ENCODE measurements at places on chromosomes 1 and 21.

DNA sequence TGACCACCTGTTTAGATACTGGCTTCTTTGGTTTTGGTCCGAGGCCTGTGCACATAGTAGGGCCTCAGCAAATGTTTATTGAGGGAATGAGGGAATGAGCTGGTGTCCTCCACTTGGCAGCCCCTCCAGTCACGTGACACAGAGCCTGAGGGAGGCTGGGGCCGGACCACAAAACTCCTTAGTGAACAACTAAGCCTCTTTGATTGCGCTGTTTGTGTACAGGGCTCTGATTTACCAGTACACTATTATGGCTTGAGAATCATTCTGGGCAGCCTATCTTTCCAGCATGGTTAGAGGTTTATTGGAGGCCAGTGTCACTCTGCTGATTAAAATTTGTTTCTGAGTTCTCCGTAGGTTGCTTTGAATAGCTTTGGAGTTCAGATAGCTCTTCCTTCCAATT, 10.2 kb upstream of the LRRN2 start:
- no peak overlapping the region for H3K27ac ChIP-seq
- H3K27me3 ChIP-seq: peaks cover 23% of the 10 kb centered on the region
- peaks cover 15% of the 10 kb centered on the region for H3K4me1 ChIP-seq
- H3K36me3 ChIP-seq: no peaks in the 10 kb centered on the region

- DNase-seq: no peak
- H3K4me3 ChIP-seq: peak overlapping the region; percentile 47
- H3K36me3 ChIP-seq: no peaks in the 10 kb centered on the region
- peaks cover 22% of the 10 kb centered on the region for H3K4me1 ChIP-seq
- peak overlapping the region; percentile 77 for H3K27ac ChIP-seq
Measured at GRCh38 chr1:229778794-229779193, 152.7 kb downstream of the URB2 start.

GRCh38 chr1:232280910-232281309, 349.0 kb downstream of the SIPA1L2 start:
- peaks cover 22% of the 10 kb centered on the region for H3K4me1 ChIP-seq
- no peak for DNase-seq
- H3K27ac ChIP-seq: no peak overlapping the region
- H3K4me3 ChIP-seq: no peak overlapping the region
- peaks cover 13% of the 10 kb centered on the region for H3K27me3 ChIP-seq
- H3K36me3 ChIP-seq: no peaks in the 10 kb centered on the region

DNA sequence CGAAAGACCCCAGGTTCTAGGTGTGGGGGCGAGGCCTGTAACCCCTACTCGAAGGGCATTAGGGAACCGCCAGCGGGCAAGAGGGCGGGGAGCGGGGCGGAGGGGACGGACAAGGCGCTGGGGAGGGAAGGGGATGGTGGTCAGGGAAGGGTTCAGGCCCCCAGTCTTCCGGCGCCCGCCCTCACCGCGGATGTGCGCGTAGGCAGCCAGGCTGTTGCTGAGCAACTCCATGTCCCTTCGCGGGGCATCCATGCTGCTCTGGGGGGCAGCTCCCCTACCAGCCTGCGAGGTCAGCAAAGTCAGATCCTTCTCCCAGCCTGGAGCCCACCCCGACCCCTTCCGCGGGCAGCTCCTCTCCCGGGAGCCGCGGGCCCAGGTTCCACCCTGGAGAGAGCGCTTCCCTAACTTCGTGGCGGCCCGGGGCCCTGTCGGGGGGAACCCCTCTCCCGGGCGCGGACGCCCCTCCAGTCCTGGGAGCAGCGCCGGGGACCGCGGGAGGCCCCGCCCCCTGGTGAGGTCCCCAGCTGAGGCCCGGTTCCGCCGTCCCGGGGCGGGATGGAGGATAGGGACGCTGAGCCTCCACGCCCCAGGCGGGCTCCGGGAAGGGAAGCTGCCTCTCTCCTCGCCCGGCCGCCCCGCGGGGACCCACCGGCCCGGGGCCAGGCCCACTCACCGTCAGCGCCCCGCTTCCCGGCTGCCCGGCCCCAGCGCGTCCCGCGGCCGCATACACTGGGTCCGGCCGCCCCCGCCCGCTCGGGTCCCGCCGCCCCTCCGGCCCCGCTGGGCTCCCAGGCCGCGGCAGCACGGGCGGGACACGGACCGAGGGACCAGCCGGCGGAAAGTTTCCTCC, 434 bp downstream of the EVA1B start:
- H3K27ac ChIP-seq: no peak overlapping the region
- H3K4me1 ChIP-seq: peaks cover 56% of the 10 kb centered on the region
- H3K4me3 ChIP-seq: peak overlapping the region; percentile 79
- H3K36me3 ChIP-seq: peaks cover 6% of the 10 kb centered on the region
- peaks cover 17% of the 10 kb centered on the region for H3K27me3 ChIP-seq
- DNase-seq: peak; percentile 65

DNA sequence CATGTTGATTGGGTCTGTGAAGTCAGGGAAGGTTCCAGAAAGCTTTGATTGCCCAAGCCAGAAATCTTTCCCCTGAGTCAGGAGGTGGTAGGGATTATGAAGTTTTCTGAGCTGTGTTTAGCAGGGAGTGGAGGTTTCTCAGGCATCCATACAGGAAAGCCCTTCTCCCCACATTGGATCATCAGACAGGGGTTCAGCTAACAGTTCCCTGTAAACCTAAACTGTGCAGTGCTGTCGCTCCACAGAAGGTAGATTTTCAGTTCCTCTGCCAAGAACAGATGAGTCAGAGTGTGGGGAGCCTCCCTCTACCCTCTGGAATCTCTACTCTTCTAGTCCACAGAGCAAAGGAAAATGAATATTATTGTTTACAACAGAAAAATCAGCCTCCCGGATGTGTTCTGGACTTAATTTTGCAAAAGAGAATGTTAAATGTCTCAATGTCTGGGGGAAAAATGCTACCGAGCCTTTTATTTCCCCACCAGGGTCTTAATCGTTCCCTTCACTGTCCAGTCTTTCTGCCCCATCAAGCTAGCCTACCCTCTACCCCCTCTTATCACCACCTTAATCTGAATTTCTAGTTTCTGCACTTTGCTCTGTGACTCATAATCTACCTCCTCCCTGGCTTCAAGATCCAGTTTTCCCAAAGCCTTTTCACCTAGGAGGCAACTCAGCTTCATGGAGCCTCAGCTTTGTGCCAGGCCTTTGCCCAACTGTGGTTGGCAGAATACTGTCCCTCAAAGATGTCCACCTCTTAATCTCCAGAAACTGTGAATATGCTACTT, 355.6 kb downstream of the PRDM2 start:
- no peak overlapping the region for H3K4me3 ChIP-seq
- peaks cover 9% of the 10 kb centered on the region for H3K4me1 ChIP-seq
- H3K27me3 ChIP-seq: peaks cover 18% of the 10 kb centered on the region
- DNase-seq: no peak
- H3K27ac ChIP-seq: no peak overlapping the region

GRCh38 chr21:46340998-46341397, 17.0 kb downstream of the PCNT start:
- H3K27ac ChIP-seq: no peak overlapping the region
- no peaks in the 10 kb centered on the region for H3K4me1 ChIP-seq
- H3K36me3 ChIP-seq: peaks cover 82% of the 10 kb centered on the region
- H3K4me3 ChIP-seq: no peak overlapping the region
- no peak for DNase-seq
- H3K27me3 ChIP-seq: no peaks in the 10 kb centered on the region

- no peak for DNase-seq
- H3K36me3 ChIP-seq: no peaks in the 10 kb centered on the region
- no peaks in the 10 kb centered on the region for H3K27me3 ChIP-seq
- no peak overlapping the region for H3K27ac ChIP-seq
- no peak overlapping the region for H3K4me3 ChIP-seq
Measured at GRCh38 chr1:224211206-224211962, 28.3 kb downstream of the DEGS1 start.

- H3K36me3 ChIP-seq: peaks cover 27% of the 10 kb centered on the region
- peak; percentile 85 for DNase-seq
- H3K27ac ChIP-seq: peak overlapping the region; percentile 29
- H3K4me3 ChIP-seq: peak overlapping the region; percentile 77
Measured at GRCh38 chr1:151130987-151131586, 15.3 kb downstream of the SEMA6C start.

DNA sequence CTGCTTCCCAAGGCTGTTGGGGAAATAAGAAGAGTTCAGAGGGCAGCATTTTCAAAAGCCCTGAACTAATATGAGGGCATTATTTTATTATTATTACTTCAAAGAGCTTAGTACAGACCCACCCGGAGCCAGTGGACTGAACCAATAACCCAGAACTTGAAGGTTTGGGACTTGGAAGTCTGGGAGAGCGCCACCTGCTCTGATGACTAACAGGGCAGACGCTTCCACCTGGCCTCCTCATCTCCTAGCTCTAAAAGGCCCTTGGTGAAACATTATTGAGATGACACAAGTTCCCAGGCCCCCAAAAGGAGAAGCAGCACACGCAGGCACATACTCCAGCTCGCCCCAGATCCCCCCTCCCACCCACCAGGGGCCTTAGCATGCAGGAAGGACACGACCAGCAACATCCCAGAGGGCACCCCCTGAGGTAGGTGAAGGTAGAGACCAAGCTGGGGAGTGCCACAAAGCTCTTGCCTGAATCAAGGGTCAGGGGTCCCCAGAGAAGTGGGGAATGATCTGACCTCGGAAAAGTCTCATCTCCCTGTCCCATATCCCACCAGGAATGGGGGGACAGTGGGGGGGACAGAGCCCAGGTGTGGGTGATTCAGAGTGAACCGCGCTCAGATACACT, 1.3 kb downstream of the DLGAP3 start:
- H3K27ac ChIP-seq: no peak overlapping the region
- H3K4me3 ChIP-seq: peak overlapping the region; percentile 86
- no peaks in the 10 kb centered on the region for H3K36me3 ChIP-seq
- DNase-seq: no peak
- H3K4me1 ChIP-seq: peaks cover 12% of the 10 kb centered on the region
- H3K27me3 ChIP-seq: peaks cover 89% of the 10 kb centered on the region

DNA sequence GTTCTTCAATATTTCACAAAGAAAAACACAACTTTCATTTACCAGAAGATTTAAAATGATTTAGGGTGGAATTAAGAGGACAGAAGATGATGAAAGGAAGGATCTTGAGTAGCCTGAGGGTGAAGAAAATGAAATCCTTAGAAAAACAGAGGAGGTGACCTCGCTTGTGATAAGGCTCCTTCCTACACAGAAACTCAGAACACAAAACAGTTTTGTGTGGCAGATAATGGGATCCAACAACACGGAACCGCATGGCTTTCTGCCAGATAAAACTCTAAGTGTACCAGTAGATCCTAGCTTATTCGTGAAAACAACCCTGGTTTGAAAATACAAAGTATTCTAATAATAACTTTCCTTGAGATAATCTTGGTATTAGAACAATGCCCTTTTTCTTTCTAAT, 74.0 kb upstream of the EXO1 start:
- peaks cover 8% of the 10 kb centered on the region for H3K4me1 ChIP-seq
- no peak overlapping the region for H3K27ac ChIP-seq
- DNase-seq: no peak
- no peak overlapping the region for H3K4me3 ChIP-seq
- no peaks in the 10 kb centered on the region for H3K36me3 ChIP-seq

DNA sequence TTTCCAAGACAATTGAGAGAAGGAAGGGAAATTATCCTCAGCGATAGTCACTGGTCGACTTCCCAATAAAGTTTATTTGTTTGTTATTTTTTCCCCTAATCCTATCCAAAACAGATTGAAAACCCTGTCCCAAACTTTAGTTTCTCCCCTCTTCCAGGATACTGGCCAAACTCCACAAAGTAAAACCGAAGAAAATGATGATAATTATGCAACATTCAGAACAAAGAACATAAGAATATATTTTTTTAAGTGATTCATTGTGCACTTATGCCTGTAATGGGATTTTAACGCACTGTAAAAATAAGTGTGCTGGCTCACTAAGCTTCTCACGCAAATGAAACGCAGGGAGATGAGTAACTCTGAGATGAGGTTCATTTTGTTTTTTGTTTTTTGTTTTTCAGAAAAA, 6.0 kb downstream of the GLIS1 start:
- H3K4me1 ChIP-seq: peaks cover 70% of the 10 kb centered on the region
- H3K36me3 ChIP-seq: no peaks in the 10 kb centered on the region
- H3K4me3 ChIP-seq: no peak overlapping the region
- peaks cover 35% of the 10 kb centered on the region for H3K27me3 ChIP-seq

DNA sequence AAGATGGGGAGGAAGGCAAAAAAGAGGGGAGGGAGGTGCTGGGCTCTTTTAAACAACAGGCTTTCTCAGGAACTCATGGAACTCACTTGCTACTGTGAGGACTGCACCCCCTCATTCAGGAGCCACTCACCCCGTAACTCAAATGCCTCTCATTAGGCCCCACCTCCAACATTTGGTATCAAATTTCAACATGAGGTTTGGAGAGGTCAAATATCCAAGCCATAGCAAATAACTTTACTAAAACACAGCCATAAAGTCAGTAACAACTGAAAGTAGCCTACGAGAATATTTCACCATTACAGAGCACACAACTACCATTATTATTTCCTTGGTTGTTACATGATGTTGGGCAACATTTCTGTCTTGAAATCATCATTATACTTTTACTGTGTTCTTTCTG, 13.1 kb upstream of the DMRTB1 start:
- H3K27ac ChIP-seq: no peak overlapping the region
- no peak overlapping the region for H3K4me3 ChIP-seq
- peaks cover 20% of the 10 kb centered on the region for H3K27me3 ChIP-seq
- H3K4me1 ChIP-seq: peaks cover 51% of the 10 kb centered on the region
- H3K36me3 ChIP-seq: no peaks in the 10 kb centered on the region

- no peaks in the 10 kb centered on the region for H3K36me3 ChIP-seq
- no peak for DNase-seq
- H3K27me3 ChIP-seq: peaks cover 16% of the 10 kb centered on the region
- no peak overlapping the region for H3K4me3 ChIP-seq
Measured at GRCh38 chr1:61448914-61449313, 276.0 kb downstream of the TM2D1 start.

DNA sequence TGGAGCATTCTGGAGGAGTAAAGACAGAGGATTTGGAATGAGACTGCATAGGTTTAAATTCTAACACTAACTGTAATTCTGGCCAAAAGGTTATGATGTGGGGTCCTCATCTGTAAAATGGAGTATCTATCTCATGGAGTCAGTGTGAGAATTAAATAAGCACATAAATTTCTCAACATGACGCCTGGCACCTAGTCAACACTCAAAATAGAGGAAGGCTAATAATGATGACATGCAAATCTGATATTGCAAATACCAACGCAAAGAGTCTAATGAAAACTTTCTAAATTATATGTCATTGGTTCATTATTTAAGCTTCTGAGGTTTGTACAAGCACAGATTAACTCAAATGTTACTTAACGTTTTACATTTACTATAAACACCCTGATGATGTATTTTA, 29.6 kb downstream of the APP start:
- H3K27me3 ChIP-seq: peaks cover 2% of the 10 kb centered on the region
- DNase-seq: no peak
- H3K36me3 ChIP-seq: peaks cover 72% of the 10 kb centered on the region
- no peak overlapping the region for H3K4me3 ChIP-seq
- no peak overlapping the region for H3K27ac ChIP-seq

Data from nephron progenitor cell (in vitro differentiated cells).